ENCODE measurements at places on chromosomes 16 and 17.

DNA sequence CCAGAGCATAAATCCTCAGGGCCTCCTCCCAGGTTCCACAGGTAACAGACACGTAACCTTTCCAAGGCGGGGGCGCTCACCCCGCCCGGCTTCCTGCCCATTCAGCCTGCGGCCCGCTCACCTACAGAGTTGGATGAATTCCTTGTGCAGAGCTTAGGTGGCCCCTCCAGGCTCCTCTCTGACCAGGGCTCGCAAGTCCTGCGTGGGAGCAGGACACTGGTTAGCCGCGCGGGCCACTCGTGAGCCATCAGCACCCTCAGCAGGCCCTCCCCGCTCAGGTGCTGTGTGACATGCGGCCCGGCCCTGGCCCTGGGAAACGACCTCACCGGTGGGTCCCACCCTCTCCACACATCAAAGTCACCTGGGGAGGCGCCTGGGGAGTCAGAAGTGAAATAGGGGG is 528 bp downstream of the TERB1 start:
- no peak for DNase-seq

- no peak for DNase-seq
These were observed 72.0 kb downstream of the MSI2 start for GRCh38 chr17:57328109-57328882.

DNA sequence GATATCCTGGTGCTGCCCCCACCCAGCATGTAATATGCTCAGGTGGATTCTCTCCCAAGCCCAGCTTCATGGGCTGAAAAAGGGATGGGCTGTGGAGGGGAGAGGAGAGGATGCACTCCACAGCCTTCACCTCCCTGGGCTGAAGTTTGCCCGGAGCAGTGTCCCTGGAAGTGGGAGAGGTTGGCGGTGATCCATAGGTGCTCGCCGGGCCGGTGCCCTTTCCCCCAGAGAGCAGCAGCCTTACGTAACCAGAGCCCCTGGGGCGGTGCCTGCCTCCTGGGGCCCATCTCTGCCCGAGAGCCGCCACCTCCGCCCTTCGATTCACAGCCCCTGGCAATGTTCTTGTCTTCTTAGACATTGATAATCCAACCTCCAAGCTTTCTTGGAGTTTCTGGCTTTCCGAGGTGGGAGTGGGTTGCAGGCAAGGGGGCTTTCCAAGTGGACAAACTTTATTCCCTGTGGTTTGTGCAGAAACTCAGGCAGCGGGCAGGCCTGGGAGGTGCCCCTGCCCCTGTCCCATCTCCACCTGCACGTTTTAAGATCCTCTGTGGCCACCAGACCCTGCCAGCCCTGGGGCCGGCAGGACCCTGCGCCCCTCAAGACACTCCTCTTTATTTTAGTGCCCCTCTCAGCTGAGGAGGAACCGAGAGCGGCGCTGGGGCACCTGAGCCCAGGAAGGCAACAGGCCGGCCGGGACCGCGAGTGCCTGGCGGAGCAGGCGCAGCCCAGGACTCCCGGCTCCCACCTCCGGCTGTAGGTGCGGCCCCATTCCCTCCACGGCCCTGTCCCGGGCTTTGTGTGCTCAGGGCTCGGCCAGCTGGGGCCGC is 3.1 kb upstream of the WDR90 start:
- DNase-seq, result no peak

DNA sequence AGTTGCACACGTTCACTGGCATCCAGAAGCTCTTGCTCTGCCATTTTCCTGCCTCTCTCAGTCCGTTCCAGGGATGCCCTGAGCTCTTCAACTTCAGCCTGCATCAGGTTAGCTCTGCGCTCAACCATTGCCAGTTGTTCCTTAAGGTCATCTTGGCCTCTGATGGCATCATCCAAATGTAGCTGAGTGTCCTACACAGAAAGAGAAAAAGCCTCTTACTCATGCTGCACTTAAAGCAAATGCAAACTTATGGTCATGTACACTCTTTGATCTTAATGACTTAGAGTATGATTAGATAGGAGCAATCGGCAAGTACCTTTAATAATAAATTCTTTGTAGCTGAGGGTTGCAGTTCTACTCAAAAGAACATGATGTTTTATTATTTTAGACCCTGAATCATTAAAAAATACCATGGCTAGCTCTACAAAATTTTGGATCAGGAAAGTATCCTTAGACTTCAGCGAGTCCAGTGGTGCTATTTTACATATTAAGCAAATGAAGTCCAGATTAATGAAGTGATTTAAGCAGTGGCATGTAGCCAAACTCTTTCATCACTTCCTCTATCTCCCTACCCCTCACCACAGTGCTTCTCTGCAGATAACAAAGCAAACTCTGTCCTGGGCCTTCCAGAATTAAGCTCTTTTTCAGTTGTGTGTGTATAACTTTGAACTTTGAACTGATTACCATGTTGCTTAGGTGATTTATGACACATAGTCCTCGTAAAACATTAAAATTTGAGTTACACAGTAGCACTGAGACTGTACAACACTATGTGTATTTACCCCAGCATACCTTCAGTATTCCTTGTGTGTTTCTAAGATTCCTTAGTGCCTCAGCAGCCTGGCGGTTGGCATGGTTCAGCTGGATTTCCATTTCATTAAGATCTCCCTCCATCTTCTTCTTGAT is 22.1 kb downstream of the MYH4 start:
- DNase-seq, result no peak

- DNase-seq, result no peak
These were observed 4.3 kb upstream of the CCL22 start for GRCh38 chr16:57354311-57354710.

- no peak for DNase-seq
These were observed 255.9 kb downstream of the KATNIP start for GRCh38 chr16:27805828-27806351.

DNA sequence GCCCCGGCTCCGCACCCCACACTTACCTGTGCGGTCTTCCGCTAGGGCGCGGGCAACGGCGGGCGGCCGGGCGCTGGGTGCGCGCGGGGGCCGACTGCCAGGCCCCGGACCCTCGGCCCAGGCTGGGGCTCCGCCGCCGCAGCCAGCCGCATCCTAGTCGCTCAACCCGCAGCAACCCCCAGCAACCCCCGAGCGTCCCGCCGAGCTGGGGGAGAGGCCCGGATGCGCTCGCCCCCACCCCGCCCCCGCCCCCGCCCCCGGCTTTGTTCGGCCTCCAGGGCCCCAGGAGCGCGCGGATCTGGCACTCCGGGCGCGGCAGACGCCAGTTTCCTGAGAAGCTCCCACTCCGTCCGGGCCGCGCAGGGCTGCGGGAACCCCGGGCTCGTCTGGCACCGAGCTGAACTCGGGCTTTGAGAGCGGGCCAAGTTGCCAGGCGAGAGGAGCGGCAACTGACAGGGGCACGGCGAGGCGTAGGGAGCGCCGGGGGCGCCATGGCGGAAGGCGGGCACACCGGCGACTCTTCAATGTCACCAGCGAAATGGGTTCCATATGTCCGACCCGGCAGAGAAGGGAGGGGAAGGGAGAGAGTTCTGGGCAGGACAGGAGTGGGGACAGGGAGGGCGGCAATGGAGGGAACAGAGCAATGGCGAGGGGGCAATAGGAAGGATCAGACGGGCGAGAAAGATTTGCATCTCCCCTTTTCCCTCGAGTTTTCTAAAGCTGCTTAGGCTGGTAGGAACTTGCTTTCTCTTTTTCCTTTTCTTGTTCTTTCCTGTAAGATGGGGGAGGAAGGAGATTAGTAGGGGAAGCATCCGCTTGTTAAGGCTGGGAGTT is 13.7 kb downstream of the HOXB4 start:
- DNase-seq, result no peak
